Astrocyte (in vitro differentiated cells and primary cell): ENCODE measurements at places on chromosomes 6 and 20.

DNA sequence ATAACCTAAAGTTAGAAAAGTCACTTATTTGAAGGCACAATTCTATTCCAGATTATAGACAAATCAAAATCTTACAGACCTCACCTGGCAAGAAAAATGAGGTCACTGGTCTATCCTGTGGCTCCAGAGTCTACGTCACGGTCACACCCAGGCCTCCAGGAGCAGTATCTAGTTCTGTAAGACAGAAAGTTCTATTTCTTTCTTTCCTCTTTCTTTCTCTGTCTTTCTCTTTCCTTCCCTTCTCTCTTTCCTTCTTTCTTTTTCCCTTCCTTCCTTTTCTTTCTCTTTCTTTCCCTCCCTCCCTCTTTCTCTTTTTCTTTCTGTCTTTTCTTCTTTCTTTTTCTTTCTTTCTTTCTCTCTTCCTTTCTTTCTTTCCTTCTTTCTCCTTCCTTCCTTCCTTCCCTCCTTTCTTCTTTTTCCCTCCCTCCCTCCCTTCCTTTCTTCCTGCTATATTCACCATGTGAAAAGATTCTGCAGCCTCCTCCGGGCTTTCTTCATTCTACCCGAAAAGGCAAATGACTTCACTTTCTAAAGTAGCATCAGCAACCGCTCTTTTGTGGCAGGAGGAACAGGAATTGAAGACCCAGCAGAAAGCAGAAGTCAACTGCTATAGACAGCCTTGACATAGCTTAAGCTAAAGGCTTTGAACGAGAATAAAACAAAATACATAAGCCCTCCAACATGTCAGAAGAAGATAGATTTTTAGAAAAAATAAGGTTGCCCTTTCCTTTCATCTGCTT lies 83.9 kb upstream of the SIRPG start:
- DNase-seq: no peak

DNA sequence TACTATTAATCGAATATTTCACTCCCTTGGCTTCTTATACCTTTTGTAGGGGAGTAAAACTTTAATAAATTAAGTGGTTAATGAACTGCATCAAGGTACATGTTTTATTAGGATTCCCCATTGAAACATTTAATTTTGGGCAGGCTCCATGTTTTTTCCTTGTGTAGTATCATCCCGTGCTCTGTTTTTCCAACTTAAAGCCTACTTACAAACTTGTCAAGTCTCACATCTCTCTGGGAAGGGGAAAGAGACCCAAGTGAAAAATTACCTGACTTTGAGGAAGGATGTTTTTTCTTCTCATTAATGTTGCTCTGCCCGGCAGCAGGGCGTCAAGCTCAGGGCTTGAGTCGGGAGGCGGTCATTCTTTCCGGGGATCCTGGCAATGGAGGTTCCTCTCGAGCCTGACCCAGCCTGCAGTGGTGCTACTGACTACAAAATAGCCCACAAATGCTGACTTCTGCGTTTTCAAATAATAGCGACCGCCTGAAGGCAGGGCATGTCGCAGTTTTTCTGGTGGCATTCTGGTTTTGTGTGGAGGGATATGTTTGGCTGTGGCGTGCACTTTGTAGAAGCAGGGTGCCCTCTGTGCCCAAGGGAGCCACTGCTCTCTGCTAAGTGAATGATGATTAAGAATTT lies 2.4 kb downstream of the DSP start:
- DNase-seq: no peak

DNA sequence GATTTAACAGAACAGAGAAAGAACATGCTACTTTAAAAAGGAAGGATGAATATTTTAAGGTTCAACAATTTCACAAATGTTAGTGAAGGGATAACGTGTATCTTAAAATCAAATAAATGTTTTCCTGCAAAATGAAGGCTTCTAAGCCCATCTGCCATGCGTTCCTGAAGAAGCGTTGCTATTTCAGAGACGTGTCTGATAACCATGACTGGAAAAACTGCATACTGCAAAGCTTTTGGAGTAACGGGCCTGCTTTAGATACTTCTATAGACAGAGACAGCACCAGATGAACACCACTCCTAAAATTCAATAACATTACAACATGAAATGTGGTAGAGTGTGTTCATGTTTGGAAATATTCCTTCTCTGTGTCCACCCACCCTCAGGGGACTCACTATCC lies 126.0 kb downstream of the WDR27 start:
- no peak for DNase-seq

- DNase-seq: no peak
Observed at GRCh38 chr20:58826271-58826670, 24.4 kb downstream of the GNAS-AS1 start.

- DNase-seq: peak; percentile 54
Observed at GRCh38 chr6:118649918-118650581, 1.3 kb downstream of the CEP85L start.

- no peak for DNase-seq
Observed at GRCh38 chr6:111205502-111205901, 118.2 kb downstream of the SLC16A10 start.

- no peak for DNase-seq
Observed at GRCh38 chr20:37935435-37935834, 32.5 kb downstream of the VSTM2L start.

GRCh38 chr6:36769676-36770499 lies 69.4 kb downstream of the CPNE5 start:
- DNase-seq: peak; percentile 39

DNA sequence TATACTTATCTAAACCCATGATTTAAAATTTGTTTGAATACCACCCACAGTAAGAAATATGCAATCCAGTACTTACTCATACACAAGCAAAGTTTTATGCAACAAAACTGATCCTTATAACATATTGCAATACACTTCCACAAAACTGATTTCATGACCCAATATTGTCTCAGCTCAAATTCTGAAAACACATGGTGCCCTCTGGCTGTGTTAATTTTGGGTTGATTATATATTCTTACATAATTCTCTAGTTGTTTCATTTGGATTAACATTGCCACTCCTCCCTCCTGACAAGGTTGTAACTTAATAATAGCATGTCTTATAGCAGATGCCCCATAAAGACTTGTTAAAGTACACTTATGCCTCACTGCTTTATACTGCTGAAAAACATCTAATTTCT lies 73.0 kb upstream of the TULP1 start:
- no peak for DNase-seq

GRCh38 chr6:20266851-20267608 lies 54.8 kb upstream of the MBOAT1 start:
- DNase-seq: no peak

- peak; percentile 57 for DNase-seq
Observed at GRCh38 chr6:160978141-160978901, 13.2 kb upstream of the MAP3K4 start.

DNA sequence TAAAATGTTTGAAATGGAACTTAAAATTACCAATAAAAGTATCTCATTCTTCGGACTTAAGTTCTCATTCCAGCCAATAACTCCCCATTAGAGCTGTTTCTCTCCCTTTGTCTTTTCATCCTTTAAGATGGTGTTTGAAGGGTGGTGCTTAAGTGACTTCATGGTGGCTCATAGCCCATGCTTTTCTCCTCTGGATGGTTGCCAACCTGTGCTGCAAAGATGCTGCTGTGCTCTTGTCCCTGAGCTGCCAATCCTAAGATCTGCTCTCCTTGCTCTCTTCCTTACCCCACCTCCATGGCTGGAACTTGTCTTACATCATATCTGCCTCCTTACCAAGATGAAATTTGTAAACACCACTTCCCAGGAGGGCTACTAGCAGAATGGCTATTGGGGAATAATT lies 31.6 kb upstream of the PNRC1 start:
- DNase-seq: no peak

GRCh38 chr6:135994857-135995544 lies 143.5 kb downstream of the PDE7B start:
- peak; percentile 85 for DNase-seq

DNA sequence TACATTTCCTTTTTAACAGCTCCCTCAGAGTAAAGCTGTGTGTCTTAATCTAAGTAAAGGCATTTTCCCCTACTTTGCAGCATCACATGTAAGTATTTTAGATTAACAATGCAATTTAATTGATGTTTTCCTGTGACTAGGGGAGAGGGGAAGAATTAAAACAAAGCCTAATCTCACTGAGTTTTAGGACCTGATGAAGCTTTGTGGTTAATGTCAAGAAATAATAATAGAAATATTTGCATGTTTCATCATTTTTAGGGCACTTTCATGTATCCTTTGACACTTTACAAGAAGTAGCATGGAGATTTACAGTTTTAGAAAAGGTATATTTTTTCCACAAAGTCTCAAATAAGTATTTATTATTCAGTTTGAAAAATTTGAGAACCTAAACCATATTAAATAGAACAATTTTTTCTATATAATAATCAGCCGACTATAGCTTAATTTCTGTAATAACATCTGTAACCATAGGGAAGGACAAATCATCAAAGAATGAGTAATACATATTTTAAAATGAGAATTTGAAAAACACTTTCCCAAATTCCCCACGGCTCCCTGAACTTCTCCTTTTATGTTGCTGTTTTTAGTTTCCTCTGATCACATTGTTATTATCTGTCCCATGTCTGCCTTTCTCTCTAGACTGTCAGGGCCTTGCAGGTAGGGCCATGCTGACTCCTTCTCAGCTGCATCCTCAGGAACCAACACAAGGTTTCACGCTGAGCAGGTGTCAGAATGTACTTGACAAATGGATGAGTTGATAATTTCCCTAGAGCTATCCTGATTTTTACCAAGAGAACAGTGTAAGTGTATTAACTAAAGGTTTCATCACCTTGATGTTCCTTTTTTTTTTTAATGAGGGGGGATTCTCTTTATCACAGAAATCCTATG lies 338.1 kb downstream of the SYNE1 start:
- no peak for DNase-seq

- no peak for DNase-seq
Observed at GRCh38 chr6:25366903-25367545, 87.8 kb downstream of the CARMIL1 start.

GRCh38 chr6:11179419-11180202 lies 52.9 kb downstream of the NEDD9 start:
- peak; percentile 34 for DNase-seq

GRCh38 chr20:58065508-58066361 lies 162.7 kb downstream of the ANKRD60 start:
- peak; percentile 73 for DNase-seq

DNA sequence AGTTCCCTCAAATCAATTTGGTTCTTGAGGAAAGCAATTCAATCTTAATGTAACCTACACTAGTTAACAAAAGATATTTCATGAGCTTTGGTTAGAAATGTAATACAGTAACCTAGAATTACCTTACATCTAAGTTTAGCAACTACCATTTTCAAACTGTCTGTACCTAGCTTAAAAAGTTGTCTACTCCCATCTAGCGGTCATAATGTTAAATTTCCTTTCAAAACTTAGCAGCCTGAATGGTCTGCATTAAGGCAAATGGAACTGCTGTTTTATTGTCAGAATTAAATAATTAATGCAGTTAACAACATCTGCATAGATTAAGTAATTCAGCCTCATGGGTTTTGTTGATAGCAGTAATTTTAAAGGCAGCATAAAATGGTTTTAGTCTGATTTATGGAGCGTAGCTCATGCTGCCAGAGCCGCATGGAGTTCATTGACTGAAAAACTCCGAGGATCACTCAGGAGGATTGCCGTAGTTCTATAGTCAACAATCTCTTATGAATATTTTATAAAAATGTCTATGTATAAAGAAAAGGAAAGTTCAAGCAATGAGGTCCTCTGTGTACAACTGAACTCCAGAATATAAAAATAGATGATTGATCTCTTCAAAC lies 485.4 kb upstream of the MANEA start:
- peak; percentile 36 for DNase-seq

DNA sequence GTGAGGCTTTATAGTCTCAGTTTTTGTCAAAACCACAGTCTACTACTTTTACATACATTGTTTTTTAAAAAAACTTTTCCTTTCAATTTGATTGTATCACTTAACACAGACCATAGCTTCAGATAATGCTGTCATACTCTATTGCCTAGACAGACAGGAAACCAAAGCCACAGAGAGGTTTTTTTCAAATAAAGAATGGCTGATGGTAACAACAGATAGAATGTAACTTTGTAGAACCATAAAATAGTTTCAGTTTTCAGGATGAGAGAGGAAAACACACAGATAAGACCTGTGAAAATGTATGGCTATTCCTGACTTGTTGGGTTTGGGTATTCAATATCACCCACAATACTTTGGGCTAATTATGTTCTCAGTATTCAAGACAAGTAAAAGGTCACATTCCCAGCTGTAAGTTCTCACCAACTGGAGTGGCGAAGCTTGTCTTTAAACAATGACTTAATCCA lies 94.0 kb downstream of the ADGRG6 start:
- DNase-seq: peak; percentile 71

GRCh38 chr6:48733581-48733980 lies 622.6 kb upstream of the PTCHD4 start:
- DNase-seq: no peak

DNA sequence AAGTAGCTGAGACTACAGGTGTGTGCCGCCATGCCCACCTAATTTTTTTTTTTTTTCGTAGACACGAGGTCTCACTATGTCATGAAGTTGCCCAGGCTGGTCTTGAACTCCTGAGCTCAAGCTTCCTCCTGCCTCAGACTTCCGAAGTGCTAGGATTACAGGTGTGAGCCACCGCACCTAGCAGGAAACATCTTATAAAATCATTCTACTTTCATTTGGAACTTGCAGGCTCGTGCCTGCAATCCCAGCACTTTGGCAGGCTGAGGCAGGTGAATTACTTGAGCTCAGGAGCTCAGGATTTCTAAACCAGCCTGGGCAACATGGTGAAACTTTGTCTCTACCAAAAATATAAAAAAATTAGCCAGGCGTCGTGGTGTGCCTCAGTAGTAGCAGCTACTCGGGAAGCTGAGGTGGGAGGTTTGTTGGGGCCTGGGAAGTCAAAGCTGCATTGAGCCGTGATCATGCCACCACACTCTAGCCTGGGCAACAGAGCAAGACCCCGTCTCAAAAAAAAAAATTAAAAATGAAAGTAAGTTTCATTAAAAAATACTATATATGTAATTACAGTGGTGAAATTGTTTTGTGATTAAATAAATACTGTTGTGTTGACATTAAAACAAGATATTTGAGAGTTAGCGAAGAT lies 15.1 kb downstream of the MAPK14 start:
- no peak for DNase-seq

GRCh38 chr20:62834967-62835730 lies 18.3 kb downstream of the COL9A3 start:
- DNase-seq: no peak

GRCh38 chr6:132131351-132131750 lies 180.2 kb upstream of the CCN2 start:
- DNase-seq: no peak

DNA sequence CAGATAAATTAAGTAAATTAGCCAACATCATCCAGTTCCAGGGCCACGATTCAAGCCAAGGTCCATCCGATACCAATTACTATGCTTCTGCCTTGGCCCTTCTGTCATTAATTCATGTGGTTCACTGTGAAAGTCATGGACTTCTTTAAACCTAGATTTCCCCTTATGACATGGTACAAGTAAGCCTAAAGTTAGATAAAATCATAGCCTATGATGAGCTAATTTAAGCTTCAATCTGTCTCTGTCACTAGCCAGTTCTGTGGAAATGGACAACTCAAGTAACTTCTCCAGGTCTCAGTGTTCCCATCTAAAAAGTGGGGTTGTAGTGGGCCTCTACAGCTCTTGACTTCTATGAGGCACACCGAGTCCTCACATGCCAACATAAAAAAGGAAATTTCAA lies 225.5 kb upstream of the MARCKS start:
- no peak for DNase-seq

- DNase-seq: peak; percentile 25
Observed at GRCh38 chr6:159608961-159609651, 83.9 kb downstream of the SOD2 start.

GRCh38 chr6:22651731-22652130 lies 82.4 kb downstream of the HDGFL1 start:
- no peak for DNase-seq
